Left hindlimb (tissue), 1 donor: ENCODE measurements at places on chromosomes 7 and 10.
A peak's percentile ranks its signal among the peaks of the same experiment; 100 is the strongest.

GRCh38 chr10:70494966-70495365 lies 16.4 kb downstream of the PALD1 start:
- no peak for DNase-seq

GRCh38 chr10:86375204-86375603 lies 8.6 kb upstream of the GRID1 start:
- peak; percentile 13 for DNase-seq

GRCh38 chr7:139034336-139034735 lies 1.5 kb downstream of the ZC3HAV1L start:
- DNase-seq: no peak

DNA sequence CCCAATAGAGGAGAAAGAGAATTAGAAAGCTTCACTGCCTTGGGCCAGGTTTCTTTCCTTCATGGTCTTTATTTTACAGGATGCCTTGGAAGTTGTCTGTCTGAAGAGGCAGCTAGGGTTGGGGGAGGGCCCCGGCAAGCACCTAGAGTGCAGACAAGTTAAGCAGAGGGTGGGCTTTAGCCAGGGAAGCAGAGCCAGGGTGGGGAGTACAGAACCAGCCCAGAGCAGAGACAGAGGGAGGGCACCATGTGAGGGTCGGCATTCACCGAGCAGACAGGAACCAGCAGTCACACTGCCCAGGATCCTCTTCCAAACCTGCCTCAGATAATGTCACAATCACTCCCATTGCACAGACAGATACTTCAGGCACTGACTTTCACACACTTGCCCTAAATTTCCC lies 75.9 kb downstream of the ADARB2 start:
- no peak for DNase-seq

DNA sequence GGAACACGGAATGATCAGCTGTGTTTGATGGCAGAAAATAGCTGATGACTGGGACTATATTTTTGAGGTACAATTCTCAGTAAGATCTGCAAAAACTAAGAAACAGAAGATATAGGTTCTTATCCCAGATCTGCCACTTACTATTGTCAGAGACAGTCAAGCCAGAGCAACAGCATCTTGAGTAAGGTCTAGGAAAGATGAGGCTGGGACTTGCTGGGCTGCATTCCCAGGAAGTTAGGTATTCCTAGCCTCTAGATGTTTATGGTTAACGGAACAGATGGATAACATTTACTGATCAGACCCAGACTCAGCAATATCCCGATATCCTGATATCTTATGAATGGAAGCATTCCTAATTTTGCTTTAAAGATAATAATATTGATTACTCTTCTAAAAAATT lies 68.7 kb upstream of the DNAJB12 start:
- no peak for DNase-seq

- DNase-seq: no peak
Observed at GRCh38 chr7:91079487-91079886, 184.7 kb upstream of the FZD1 start.

- no peak for DNase-seq
Observed at GRCh38 chr10:43623351-43623750, 17.1 kb downstream of the ZNF485 start.

DNA sequence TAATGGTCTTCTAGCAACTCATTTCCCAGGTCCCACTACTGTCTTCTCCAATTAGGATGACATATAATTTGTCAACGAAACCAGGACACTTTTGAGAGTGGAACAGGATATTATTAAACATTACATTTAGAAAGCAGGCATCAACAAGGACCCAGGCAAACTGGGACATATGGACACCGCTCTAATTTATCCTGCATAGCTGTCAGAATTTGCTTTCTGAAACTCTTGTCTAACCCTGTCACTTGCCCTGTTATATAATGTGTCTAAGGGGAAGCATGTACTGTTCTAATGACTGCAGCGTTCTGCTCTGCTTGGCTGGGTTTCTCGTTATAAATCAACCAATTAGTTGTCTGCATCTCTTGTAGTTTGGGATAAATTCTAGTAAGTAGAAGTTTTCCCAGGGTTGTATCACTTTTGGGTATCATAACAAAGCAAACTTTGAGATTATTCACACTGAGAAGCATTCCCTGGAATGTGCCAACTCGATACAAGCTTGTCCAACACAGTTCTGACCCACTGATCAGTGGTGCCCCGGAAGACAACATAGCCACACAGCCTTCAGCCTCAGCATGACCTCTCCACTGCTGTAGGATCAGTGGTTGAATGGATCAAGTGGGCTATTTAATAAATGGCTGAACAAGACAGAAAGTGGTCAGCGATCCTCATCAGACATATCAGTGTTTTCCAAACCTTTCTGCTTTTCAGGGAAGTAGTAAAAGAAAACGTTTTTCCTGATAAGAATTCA lies 228.1 kb downstream of the KIF20B start:
- DNase-seq: no peak

- DNase-seq: no peak
Observed at GRCh38 chr10:61844116-61844822, 57.2 kb upstream of the ARID5B start.

DNA sequence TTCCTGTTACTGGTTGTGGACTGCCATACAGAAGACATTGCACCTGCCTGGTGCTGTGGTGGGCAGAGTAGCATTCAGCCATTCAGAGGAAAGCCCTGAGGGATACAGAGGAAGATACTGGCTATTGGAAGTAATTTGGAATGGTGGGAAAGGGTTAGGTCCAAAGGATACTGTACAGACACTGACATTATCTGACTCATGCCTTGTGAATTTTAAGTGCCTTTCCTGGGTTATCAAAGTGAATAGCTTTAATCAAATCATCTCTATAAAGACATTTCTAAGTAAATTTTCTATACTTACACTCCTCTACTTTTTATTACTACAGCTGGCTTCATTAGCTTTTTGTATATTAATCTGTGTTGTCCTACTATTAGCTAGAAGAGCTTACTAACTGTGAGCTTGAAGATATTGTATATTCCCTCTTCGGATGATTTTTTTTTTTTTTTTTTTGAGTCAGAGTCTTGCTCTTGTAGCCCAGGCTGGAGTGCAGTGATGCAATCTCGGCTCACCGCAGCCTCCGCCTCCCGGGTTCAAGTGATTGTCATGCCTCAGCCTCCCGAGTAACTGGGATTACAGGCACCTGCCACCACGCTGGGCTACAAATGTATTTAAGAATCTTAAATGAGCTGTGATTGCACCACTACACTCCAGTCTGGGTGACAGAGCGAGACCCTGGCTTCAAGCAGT lies 186.5 kb downstream of the ADK start:
- DNase-seq: no peak

GRCh38 chr10:104548090-104548489 lies 93.0 kb upstream of the SORCS3 start:
- DNase-seq: no peak

DNA sequence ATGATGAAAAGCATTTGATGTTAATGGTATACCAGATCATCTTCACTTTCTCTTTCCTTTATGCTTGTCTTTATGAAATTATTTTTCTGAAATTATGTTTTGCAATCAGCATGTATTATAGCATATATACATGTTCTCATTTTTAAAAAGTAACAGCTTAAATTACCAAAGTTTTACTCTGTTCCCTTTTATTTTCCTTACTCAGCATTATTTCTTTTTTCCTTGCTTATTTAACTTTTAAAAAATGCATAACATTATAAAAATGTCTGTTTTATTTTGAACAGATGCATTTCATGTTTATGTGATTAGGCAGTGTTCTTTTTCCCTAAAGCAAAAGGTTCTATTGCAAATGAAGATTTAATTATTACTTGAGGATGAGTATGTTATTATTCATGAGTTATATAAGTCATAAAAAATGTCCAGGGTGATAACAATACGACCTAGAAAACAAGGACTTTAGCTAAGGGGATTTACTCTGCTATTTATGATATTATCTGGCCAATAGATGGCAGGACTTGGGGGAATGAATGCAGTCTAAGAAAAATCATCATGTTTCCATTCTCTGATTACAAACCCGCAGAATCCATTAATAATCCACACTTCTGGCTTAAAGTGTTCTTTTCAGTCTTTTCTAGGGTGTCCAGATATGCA lies 38.5 kb downstream of the CABCOCO1 start:
- no peak for DNase-seq

DNA sequence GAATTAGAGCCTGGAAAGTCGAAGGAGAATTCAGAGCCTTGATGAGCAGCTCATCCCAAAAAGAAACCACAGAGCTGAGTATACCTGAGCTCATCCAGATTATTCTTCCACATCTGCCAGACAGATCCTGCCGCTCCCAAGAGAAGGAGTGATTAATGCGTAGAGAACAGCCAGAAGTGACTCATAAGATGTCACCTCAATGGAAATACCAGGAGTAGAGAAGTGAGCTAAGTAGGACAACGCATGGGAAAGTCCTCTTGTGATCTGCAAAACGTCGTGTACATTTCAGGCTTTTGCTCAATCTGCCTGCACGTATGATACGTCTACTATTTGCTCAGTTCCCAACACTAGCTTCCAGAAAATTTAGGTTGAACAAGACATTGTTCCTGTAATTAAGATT lies 230.5 kb upstream of the AUTS2 start:
- DNase-seq: no peak

GRCh38 chr10:102596506-102596971 lies 47.7 kb upstream of the TRIM8 start:
- DNase-seq: no peak

GRCh38 chr10:124971276-124971675 lies 29.4 kb downstream of the ZRANB1 start:
- no peak for DNase-seq

DNA sequence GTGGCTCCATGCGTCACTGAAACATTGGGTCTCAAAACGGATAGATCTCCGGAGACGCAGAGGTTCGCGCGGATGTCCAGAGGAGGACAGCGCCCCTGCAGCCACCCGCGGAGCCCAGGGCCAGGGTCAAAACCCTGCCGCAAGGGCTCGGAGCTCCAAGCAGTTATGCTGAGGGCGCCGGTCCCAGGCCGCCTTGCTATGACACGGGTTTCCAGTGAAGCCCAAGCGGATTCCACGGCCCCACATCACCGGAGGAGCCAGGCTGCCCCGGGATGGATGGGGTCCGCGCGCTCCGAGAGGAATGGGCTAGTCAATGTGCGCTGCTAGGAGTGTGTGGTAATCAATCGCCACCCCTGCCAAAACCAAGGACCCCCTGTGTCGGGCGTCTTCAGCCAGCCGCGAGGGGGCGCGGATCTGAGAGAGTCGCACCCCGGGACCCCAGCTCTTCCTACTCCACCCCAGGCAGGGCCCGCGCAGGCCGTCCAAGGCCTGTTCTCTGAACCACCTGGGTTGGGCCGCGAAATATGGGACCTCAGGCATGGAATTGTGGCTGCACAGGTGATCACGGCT lies 5.6 kb upstream of the EMX2 start:
- peak; percentile 43 for DNase-seq

DNA sequence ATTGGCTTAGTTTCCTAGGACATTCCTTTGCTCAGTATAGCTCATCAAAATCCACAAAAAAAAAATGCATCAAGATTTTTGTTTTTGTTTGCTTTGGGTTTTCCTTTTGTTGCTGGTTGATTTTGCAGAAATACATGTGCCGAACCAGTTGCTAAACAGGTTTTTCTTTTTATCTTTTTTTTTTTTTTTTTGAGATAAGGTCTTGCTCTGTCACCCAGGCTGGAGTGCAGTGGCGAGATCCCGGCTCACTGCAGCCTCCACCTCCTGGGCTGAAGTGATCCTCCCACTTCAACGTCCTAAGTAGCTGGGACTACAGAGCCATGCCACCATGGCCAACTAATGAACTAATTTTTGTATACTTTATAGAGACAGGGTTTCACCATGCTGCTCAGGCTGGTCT lies 8.3 kb downstream of the CSTF2T start:
- no peak for DNase-seq

DNA sequence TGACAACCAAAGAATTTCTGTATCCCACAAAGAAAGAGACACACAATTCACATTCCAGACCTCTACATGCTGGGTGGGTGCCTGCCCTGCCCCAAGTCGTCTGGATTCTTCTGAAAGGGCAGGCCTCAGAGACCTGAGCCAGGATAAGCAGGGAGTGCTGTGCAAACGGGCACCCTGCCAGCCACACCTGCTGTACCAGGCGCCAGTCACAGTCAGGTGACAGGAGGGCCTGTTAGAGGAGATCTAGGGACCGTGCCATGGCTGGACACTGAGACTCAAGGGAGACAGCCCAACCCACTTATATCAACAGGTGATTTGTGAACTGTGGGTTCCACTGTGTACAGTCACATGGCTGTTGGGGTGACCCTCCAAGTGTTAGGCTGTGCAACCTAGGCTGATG lies 103.1 kb upstream of the AFAP1L2 start:
- no peak for DNase-seq

DNA sequence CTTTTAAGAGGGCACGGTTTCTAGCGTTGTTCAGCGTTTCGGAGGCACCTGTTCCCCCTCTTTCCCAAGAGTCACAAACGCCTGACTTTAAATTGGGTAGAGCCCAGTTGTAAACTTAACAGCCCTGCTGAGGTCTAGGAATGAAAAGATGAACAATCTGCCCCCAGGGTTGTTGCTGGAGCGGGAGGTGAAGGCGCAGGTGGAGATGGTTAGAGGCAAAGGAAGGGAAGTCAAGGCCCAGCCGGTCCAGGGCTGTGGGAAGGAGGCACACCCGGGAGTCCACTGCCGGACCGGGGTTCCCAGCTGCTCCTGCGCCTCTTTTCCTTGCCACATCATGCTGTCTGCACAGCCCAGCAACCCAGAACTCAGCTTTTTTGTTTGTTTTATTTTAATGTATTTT lies 770 bp downstream of the PRXL2A start:
- DNase-seq: no peak

DNA sequence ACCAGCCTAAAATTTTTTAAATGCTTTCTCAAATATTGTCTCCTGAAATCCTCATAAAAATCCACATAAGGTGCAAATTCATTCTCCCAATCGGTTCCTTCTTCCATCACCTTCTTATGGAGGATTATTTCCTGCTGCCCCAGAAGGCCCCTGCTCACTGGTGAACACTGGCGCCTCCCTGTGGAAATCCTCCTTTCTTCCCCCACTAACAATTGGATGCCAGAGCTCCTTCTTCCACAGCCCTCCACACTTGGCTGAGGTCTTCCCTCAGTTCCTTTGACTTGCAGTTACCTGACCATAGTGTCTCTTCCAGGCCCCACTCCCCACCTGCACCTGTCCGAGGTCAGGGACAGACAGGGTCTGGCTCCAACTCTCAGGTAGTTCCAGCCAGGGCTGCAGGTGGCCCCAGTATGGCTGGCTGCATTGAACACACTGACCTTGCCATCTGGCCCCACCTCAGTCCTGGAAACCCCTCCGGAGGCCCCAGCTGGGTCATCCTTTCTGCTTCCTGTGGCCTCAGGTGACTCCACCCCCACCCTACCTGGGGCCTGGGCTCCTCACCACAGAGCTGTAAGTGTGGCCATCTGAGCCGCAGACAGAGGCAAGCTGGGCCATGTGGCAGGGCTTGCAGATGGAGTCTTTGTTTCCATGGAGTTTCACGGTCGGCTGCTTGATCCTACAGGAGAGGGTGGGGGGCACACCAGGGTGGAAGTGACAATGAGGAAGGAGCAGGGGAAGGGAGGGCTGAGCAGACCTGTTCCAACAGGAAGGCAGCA lies 18.4 kb downstream of the SPOCK2 start:
- DNase-seq: no peak

- no peak for DNase-seq
Observed at GRCh38 chr7:532379-533143, 12.9 kb upstream of the PDGFA start.
